Left renal cortex interstitium (tissue), 4 donors: ENCODE measurements at places on chromosomes 5 and 9. TPM values are rescaled to one million over a fixed set of nuclear protein-coding genes. Genes with fewer than 3 reads are reported as not detected.

Gene CNTFR
- polyA plus RNA-seq, result 37.1 TPM

DNA sequence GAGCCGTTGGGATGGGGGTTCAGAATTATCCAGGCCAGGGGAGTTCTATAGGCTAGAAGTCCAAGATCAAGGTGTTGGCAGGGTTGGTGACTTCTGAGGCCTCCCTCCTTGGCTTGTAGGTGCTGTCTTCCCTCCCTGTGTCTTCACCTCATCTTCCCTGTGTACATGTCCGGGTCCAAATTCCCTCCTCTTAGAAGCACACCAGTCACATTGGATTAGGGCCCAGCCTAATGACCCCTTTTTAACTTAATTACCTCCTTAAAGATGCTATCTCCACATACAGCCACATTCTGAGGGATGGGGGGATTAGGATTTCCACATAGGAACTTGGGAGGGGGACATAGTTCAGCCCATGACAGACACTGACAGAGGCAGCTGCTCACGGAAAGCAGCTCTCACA, 12.1 kb downstream of the LRSAM1 start:
- DNase-seq, result no peak

DNA sequence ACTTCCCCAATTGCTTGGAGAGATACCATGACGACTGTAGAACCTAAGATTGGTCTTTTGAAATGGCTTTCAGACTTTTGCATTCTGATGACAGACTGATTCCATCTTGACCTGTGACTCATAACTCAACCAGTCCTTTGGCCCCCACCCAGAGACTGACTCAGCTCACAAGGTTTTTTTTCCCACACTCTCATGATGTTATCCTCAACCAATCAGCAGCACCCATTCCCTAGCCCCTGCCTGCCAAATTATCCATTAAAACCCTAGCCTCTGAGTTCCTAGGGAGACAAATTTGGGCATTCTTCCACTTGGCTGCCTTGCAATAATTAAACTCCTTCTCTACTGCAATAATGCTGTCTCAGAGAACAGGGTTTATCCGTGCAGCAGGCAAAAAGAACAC, 1263.3 kb upstream of the CDH9 start:
- DNase-seq, result no peak

- no peak for DNase-seq
Observed at GRCh38 chr9:6106711-6107339, 91.4 kb upstream of the RANBP6 start.

- DNase-seq, result no peak
Observed at GRCh38 chr9:105975886-105976645, 281.7 kb downstream of the TMEM38B start.
